ENCODE measurements at places on chromosomes 5 and 9.
A peak's percentile ranks its signal among the peaks of the same experiment; 100 is the strongest.

DNA sequence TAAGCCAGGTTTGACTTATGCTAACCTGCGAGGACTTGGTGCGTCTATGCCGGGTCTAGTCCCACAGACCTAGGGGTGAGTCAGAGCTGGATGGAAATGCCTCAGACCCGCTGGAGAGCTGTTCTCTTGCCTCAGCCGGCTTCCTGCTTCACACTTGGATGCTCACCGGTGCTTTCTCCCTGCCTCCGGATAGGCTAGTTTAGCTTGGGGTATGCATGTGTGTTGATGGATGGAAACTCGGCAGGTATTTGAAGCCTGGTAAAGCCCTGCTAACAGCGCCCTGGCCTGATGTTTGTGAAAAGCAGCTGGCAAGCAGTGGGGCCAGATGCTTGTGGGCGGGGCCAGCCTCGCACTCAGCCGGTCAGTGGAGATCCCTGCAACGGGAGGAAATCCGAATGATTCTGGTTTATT is 29.3 kb downstream of the PRRC2B start:
- H3K27me3 ChIP-seq = no peaks in the 10 kb centered on the region
- H3K4me1 ChIP-seq = peaks cover 64% of the 10 kb centered on the region
- H3K27ac ChIP-seq = peak overlapping the region; percentile 74

DNA sequence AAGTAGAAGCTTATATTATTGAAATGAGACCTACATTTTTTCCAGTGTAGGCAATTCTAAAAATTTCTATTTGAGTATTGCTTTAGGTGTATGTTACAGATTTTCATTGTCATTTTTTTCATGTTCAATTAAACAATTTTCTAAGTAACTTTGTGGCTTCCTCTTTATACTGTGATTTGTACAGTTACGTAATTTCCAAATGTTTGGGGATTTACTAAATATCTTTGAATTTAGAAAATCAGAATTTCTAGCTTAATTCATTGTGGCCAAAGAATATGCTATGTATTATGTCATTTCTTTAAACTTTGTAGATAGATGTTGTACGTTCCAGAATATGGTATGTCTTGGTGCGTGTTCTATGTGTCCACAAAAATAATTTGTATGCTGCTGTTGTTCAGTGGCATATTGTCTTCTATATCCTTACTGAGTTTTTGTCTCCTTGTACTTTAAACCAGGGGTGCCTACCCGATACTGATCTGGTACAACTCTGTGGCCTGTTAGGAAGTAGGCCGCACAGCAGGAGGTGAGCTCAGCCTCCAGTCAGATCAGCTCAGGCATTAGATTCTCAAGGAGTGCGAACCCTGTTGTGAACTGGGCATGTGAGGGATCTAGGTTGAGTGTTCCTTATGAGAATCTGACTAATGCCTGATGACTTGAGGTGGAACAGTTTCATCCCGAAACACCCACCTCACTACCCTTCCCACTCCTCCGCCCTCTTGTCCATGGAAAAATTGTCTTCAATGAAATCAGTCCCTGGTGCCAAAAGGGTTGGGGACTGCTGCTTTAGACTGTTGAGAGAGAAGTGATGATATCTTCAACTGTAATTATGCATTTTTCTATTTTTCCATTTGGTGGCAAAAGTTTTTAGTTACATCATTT is 63.5 kb downstream of the UBE2R2 start:
- no peak overlapping the region for H3K4me3 ChIP-seq
- peaks cover 3% of the 10 kb centered on the region for H3K36me3 ChIP-seq
- no peak for DNase-seq

GRCh38 chr5:179301796-179302195 is 43.5 kb downstream of the ADAMTS2 start:
- H3K4me3 ChIP-seq = no peak overlapping the region
- no peak for DNase-seq
- no peaks in the 10 kb centered on the region for H3K36me3 ChIP-seq
- H3K27me3 ChIP-seq = no peaks in the 10 kb centered on the region
- H3K27ac ChIP-seq = no peak overlapping the region

DNA sequence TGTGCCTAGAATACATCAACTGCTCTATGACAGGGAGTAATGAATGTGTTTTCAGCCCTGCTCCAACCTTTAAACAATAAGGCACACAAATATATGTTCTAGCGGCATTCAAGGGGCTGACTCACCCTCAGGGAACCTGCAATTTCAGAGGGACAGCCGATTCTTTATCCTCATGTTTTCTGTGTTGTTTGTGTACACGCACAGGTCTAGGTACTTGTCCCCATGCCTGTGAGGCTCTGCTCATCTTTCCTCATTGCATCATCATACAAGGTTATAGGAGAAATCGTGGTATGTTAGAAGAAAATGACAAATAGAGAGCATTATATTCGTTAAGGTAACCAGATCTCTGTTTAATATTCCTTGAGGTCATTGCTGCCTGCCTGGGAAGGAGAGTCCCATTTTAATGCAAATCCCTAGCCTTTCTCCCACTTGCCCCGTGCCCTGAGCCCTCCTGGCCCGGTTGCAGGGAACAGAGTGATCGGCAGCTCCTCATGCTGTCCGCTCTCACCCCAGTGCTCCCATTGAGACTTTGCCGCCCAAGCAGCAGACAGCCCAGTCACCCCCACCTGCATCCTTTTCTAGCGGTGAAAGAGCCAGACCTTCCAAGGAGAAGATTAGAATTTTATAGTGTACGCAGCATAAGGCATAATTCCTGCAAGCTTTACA is 14.6 kb downstream of the MAP1B start:
- H3K36me3 ChIP-seq = no peaks in the 10 kb centered on the region
- no peak overlapping the region for H3K4me3 ChIP-seq
- no peaks in the 10 kb centered on the region for H3K4me1 ChIP-seq
- no peak overlapping the region for H3K27ac ChIP-seq

DNA sequence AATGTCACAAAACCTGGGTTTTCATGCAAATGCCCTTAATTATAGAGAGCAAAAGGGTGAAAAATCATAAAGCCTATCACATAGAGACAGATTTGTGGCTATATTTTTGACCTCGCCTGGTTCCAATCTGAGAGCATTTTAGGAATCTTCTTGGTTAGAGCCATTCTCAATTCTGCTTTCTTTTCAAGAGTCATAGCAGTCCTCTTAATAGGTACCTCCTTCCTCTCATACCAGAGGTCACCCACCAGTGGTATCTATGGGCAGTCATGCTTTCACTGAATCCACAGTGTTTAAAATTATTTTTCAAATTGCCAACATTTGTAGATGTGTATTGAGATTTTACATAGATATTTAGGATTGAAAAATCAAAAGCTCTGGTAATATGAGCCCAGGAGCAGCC is 215.5 kb downstream of the DAB2IP start:
- H3K36me3 ChIP-seq = no peaks in the 10 kb centered on the region
- no peaks in the 10 kb centered on the region for H3K4me1 ChIP-seq
- peaks cover 2% of the 10 kb centered on the region for H3K27me3 ChIP-seq

GRCh38 chr9:127124111-127124531 is 1.7 kb upstream of the ANGPTL2 start:
- no peak overlapping the region for H3K27ac ChIP-seq
- H3K27me3 ChIP-seq = peaks cover 59% of the 10 kb centered on the region
- DNase-seq = no peak
- peaks cover 3% of the 10 kb centered on the region for H3K4me1 ChIP-seq

- peak overlapping the region; percentile 66 for H3K4me3 ChIP-seq
- no peak for DNase-seq
- peaks cover 87% of the 10 kb centered on the region for H3K4me1 ChIP-seq
- H3K27ac ChIP-seq = peak overlapping the region; percentile 91
- peaks cover 25% of the 10 kb centered on the region for H3K36me3 ChIP-seq
- no peaks in the 10 kb centered on the region for H3K27me3 ChIP-seq
These were observed 62.8 kb downstream of the RAPGEF1 start for GRCh38 chr9:131677049-131677443.

DNA sequence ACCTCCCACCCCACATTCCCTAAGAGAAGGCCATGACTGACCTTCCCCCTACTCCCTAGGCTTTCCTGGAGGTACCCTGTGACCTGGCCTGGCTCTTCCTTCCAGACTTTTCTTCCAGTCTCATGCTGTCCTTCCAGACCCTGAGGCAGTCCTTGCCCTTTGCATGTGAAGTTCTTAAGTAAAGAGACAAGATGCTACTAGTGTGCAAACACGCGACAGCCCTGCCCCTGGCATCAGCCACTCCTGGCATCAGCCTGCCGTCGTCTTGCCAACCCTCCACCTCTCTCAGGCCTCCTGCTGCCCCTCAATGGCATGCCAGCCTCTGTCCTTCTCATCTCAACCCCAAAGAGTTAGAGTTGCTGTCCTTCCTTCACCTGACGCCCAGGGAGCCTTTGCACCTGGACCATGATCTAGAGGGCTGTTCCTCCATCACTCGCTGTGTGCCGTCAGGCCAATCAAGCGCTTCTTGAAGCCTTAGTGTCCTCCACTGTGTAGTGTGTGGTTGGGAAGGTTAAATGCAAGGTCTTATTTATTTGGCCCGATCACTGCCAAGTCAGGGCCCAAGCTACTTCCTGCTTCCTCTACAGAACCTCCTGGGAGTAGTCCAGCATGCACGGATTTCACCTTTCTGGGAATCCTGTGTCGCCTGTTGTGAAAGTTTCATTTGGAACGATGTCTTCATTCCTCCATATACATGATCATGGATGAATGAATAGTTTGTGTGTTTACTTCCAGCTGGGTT is 61.9 kb downstream of the WWC1 start:
- no peaks in the 10 kb centered on the region for H3K4me1 ChIP-seq
- no peaks in the 10 kb centered on the region for H3K36me3 ChIP-seq
- H3K4me3 ChIP-seq = no peak overlapping the region
- DNase-seq = no peak
- H3K27me3 ChIP-seq = no peaks in the 10 kb centered on the region
